Midbrain (tissue), 1 donor: ENCODE measurements at places on chromosomes 6 and 20.

GRCh38 chr20:32296412-32296811 is 19.0 kb downstream of the KIF3B start:
- no peak for DNase-seq

GRCh38 chr6:47009583-47009982 is 32.5 kb downstream of the ADGRF1 start:
- no peak for DNase-seq

DNA sequence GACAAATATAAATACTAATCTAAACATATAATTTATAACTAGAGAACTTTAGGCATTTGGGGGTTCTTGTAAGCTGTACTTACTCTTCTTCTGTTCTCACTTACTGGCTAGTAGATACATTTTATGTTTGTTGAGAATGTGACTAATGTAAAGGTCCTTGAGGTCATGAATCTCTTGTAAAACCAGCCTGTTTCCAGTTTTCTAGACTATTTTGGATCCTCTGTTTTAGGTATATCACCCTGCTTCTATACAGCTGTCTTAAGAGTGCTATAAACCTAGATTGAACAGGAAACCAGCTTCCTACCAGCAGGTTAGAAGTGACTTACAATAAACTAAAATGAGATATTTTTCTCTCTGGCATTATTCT is 134.2 kb downstream of the PLCB4 start:
- DNase-seq: no peak

DNA sequence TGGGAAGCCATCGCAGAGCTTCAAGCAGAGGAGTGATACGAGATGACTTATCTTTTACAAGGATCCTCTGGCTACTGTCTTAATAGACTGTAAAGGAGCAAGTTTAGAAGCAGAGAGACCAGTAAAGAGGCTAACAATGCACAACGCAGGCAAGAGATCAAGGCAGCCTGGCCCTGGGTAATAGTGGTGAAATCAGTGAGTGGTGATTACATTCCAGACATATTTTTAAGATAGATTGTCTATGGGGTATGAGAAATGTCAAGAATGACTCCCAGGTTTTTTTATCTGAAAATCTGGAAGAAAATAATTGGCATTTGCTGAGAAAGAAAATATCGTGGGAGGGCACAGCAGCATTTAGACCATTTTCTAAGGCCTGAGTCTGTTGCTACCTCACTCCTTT is 213.6 kb upstream of the HTR1E start:
- no peak for DNase-seq

DNA sequence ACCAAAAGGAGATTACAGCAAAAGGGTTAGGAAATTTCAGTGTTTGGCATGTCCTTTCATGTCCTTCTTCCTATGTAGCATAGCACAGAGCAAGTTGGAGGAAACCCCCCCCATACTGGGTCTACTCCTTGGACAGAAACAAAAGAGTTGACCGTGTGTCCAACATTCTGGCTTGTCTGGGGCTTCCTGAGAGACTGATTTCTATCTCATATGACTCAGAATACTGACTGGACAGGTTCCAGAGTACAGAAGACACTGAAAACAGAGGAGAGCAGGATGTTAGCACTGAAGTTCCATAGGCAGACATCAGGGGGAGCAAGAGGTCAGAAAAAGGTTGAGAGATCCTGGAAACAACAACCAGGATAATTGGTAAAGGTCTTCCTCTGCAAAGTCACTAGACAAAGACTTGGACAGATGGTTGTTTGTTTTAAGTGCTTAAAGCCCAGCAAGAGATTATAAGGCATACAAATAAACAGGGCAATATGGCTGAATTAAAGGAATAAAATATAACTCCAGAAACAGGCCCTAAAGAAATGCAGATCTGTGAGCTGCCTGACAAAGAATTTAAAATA is 48.4 kb downstream of the USP49 start:
- no peak for DNase-seq

DNA sequence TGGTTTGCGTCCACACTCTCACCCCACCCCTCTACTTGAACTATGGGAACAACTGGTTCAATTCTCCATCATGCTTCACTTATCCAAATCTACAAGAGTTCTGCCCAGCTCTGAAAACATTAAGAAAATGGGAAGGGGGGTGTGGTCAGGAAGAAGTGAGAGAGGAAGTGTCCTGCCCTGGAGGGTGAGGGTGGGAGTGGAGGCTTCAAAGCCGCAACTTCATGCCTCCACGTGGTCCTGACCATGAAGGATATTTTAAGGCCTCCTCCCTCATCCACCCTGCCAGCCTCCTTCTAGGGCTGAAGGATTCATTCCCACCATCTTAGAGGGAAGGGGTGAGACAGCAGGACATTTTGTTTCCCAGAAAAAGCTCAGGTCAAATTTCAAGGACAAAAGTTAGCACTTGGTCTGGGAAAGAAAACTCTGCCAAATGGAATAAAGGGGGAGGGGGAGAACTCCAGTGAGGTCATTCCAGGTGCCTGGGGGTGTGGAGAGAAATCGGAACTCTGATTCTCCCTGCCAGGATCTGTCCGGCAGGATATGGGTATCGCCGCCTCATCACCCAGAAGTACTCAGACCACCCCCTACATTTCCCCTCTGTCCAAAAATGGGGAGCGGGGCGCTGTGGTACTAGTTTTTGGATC is 4.9 kb downstream of the RIMS4 start:
- DNase-seq: no peak

DNA sequence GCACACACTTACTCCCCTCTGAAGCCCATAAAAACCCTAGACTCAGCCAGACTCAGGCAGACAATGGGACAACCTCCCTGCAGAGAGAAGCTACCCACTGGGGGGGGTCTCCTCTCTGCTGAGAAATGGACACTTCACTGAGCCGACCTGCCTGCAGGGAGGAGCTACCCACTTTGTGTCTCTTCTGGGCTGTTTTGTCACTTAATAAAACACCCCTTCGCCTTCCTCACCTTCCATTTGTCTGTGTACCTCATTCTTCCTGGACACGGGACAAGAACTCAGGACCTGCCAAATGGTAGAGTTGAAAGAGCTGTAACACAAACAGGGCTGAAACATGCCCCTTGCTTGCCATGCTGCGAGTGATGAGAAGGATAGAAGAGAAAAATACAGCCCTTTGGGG is 151.7 kb upstream of the HDDC2 start:
- no peak for DNase-seq

DNA sequence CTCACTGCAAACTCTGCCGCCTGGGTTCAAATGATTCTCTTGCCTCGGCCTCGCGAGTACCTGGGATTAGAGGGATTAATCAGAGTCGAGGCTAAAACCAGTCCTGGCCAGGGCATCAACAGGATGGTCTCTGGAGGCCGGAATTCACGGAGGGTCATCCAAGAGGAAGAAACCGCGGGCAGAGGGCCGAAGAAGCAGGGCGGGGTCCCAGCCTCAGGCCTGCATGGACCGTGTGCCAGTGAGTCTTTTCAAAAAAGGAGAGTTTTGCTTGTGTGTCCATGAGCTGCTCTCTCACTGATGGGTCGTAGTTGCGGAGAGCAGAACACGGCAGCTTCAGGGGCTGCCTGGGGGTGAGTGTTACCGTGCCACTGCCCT is 295.1 kb upstream of the ZNF337 start:
- DNase-seq: no peak

DNA sequence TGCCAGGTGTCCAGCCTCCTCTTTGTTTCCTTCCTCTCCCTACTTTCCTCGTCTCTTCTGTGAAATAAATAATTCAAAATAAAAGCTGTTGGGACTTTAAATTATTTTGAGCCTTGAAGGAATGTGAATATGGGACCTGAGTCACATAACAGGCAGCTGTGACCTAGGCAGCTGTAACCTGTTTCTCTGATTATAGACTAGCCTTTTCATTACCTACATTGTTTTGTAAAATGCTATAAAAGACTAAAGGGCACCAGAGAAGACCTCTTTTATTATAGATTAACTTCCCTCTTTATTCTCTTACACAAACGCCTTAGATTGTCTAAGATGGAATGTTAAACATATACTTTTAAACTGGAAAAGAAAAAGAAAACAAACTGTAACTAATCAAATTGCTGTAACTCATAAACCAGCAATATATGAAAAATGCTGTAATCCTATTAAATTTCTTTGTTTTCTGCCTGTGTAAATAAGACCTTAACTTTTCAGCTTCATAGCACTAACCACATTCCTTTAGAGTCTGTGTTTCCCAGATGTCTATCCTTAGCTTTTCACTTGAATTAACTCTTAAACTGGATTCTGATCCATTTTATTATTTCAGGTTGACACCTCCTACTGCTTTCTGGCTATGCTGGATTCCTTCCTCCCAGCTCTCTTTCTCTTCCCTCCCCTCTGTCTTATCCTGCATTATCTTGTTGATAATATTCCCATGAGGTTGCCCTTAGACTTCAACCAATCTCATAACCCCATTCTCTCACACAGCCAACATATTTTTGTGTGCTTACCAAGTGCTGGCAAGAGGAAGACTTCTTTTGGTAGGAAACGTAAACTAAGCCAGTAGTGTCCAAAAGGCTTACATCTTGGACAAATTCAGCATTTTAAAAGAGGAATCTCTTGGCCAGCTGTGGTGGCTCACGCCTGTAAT is 69.2 kb downstream of the TPD52L1 start:
- DNase-seq: no peak

DNA sequence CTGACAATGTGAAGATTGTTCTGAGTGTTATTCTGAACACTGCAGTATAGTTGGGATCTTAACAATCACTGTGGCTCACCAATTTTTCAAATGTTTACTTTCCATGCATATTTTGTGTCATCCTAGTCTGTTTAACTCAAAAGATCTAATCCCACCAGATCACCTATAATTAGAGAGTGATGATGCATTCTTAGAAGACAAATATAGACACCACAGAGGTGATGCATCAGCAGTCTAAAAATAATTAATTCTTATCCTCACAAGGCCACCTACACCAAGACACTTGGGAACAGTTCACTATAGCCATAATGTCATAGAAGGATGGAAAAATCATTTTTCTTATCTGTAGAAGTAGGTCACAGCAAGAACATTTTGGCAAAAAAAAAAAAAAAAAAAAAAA is 154.8 kb downstream of the UBE3D start:
- no peak for DNase-seq

GRCh38 chr20:56630506-56631317 is 1.6 kb downstream of the TFAP2C start:
- no peak for DNase-seq

GRCh38 chr20:31869942-31870725 is at the start of the genes DUSP15 and TTLL9:
Gene DUSP15, minus strand, starts transcription at chr20:31870527. Its CDS starts 190 bp downstream, at chr20:31870337.
Gene TTLL9, plus strand, starts transcription at chr20:31870634. Its CDS starts 493 bp downstream, at chr20:31871127.
- peak; percentile 84 for DNase-seq

GRCh38 chr6:155014670-155015300 is 19.7 kb downstream of the TIAM2 start:
- DNase-seq: no peak

DNA sequence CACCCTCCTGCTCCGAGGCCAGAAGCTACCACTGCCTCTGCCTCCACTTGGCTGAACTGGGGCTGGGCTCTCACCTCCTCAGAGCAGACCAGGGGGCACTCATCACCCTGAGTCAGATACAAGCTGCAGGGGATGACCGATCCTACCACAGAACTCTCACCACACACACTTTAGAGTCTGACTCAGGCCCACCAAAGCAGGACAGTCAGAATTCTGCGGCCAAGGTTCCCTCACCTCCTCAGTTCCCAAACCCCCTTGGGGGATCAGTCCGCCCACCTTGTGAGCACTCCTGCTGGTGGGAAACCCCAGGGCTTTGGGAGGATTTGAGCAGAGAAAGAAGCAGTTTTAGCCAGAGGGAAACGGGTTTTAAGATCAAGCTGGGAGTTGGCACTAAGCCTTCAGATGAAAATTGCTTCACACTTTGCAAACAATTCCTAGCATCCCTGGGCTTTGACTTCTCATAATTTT is 587.8 kb upstream of the JAG1 start:
- no peak for DNase-seq

GRCh38 chr6:125346926-125347563 is 45.3 kb upstream of the HDDC2 start:
- no peak for DNase-seq

DNA sequence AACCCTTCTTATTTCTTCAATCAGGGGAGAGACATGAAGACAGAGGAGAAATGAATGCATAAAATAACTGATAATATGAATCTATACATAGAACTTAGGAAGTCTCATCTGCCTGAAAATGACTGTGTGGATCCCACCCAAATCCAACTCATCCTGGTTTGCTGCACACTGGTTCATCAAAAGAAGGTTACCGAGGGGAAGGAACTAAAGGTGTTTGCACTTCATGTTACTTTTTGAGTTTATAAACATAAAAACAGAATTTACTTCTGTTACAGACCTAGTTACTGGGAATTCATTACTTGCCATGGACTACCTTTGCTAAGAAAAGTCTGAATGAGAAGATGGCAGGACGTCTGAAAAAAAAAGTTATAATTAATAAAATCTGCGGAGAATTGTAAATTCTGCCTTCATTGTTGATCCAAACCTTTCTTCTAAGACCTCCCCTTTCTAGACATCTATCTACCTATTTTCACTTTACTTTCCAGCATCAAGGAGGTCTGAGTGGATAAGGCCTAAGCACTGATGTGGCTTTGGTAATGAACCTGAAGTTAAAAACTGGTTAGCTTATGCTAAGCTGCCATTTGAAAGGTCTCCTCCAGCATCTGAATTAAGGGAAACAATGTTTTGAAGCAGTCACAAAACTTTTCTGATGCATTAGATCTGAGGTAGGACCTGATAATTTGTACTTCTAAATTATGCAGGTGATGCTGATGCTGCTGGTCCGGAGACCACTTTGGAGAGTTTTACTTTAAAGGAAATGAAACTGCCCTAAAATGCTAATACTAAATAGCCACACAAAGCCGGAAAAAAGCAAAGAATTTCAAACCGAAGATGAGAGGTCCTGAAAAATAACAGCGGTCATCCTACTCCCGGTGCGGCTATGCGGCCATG is 84.0 kb downstream of the HFE start:
- no peak for DNase-seq

GRCh38 chr6:18340781-18341551 is 46.2 kb upstream of the RNF144B start:
- DNase-seq: no peak

- no peak for DNase-seq
Observed at GRCh38 chr20:53785320-53785719, 191.7 kb upstream of the ZNF217 start.

GRCh38 chr6:85078058-85078457 is 313.7 kb upstream of the TBX18 start:
- no peak for DNase-seq

GRCh38 chr6:102562713-102563112 is 1169.2 kb downstream of the GRIK2 start:
- no peak for DNase-seq
